AG04449 (cell line): ENCODE measurements at places on chromosomes 16 and 17.
A peak's percentile ranks its signal among the peaks of the same experiment; 100 is the strongest.

DNA sequence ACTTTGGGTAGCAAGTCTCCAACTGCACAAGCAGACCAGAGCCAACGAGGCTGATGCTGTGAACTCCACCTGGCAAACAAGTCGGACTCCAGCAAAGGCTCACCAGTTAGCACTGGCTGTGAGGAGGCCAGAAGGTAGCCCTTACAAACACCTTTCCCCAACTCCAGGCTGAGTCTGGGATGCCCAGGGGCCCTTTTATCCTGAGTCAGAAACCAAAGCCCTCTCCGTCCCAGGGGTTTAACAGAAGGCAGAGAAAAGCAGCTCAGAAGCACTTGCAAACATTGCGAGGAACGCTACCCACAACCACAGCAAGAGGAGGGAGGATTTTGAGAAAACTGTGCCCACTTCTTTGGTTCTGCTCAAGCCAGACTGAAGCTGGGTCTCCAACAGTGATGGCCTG lies 25.0 kb downstream of the CUEDC1 start:
- DNase-seq: no peak

DNA sequence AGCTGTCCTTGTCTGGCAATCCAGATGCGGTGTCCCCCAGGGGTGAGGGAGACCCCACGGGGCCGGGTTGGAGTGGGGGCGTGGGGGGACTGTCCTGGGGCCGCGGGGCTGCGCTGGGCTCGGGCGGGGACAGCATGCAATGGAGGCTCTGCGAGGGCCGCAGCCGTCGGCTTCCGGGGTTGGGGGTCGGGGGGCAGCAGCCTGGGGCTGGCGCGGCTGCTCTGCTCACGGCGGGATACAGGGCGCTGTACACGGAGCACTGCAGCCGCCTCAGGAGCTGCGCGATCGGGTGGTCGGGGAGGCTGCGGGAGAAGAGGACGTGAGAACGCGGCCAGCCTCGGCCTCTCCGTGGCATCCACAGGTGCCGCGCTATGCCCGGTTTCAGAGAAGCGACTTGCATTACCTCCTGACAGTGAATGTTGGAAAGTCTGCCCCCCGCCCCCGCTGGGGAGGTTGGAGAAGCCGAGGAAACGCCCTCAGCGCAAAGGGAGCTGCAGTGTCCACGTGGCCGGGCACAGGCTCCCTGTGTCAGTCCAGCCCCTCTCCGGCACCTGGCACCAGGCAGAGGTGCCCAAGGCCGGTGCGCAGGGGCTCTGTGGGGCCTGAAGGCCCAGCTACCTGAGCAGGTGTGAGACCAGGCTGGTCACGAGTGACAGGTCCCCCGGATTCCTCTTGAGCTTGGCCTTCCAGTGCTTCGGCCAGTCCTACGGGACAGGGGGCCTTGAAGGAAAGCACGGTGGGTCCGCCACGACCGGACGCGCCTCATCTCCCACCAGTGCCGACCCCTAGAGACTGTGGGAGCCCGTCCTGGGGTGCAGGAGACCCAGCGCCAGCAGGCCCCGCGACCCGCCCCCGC lies 9.4 kb upstream of the SPATA2L start:
- no peak for DNase-seq

GRCh38 chr16:66534376-66534799 lies 15.5 kb downstream of the TK2 start:
- DNase-seq: no peak

DNA sequence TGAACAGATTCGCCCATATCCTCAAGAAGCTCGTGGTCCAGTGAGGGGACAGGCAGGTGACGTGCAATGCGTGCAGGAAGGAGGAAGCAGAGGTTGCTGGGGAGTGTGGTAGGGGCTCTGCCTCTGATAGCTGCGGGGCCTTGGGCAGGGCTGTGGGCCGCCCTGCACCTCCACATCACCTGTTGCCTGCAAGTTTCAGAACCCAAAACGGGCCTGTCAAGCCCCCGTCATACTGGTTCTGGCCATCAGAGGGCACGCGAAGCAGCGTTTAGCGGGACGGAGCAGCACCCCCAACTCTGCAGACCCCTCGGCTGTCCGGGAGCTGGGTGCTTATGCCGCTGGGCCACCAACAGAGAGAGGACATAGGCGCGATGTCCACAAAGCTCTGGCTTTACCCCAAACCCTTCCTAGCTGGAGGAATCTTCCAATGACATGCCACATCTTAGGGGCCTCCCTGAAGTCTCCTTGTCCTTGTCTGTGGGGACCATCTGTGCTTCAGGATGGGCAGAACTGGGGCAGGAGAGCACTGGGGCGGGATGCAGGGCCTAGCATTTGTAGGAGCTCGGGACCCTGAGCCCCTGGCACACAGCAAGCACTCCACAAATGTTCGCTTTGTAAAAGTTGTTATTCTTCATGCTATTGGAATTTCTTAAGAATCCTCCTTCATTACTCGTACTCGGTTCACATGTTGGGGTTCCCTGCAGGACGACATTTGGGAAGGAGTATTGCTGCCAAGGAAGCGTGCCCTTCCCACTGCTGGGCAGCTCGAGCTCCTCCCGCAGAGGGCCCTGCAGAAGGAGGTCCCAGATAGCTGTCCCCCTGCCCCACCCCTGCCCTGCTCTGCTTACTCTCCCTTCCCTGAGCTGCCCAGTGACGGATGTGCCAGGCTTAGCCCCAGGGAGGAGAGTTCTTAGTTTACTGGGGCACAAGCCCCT lies 64.3 kb downstream of the CNGB1 start:
- no peak for DNase-seq

DNA sequence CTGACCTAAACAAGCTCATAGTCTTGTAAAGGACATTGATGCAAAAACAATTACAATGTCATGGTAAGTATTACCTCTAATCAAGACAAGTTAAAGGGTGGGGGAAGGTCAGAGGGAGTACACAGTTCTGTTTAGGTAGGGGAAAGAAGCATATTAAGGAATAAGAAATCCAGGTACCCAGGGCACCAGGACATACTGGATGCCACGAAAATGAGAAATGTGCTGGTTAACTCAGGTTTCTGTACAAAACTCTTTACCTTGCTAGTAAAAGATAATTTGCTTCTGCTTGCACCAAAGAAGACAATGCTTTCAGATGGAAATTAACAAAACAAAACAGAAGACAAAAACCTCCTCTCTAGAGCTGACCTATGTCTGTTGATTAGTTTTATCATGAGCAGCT lies 70.7 kb upstream of the MED13 start:
- DNase-seq: no peak

DNA sequence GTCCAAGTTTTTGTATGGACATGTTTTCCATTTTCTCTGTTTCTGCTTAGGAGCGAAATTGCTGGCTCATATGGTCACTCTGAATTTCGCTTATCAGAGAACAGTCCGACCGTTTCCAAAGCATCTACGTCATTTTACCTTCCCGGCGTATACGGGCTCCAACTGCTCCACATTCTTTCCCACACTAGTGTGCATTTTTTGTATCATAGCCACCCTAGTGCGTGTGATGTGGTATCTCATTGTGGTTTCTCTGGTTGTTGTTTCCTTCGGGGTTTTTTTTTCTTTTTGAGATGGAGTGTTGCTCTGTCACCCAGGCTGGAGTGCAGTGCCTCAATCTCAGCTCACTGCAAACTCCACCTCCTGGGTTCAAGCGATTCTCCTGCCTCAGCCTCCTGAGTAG lies 31.0 kb upstream of the BHLHA9 start:
- no peak for DNase-seq

DNA sequence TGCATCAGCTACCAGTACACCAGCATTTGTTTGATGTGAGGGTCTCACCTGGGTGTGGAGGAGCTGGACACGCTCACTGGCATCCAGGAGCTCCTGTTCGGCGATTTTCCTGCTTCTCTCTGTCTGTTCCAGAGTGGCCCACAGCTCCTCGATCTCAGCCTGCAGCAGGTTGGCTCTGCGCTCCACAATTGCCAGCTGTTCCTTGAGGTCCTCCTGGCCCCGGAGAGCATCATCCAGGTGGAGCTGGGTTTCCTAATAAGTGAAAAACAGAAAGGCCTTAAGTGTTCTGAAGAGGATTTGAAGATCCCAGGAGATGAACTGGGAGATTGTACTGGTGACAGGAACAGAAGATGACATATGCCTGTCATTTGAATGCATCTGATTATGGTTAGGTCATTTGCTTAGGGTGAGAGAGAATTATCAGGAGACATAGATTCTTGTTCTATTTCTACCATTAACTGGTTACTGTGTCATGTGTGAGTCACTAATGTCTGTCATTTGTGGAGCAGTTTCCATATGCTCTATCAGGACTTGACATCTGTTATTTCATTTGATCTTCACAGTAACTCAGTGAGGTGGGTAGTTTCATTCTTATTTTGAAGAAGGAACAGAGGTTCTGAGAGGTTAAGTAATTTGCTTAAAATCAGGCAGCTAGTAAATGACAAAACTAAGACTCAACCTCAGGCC lies 21.5 kb upstream of the MYH13 start:
- no peak for DNase-seq

DNA sequence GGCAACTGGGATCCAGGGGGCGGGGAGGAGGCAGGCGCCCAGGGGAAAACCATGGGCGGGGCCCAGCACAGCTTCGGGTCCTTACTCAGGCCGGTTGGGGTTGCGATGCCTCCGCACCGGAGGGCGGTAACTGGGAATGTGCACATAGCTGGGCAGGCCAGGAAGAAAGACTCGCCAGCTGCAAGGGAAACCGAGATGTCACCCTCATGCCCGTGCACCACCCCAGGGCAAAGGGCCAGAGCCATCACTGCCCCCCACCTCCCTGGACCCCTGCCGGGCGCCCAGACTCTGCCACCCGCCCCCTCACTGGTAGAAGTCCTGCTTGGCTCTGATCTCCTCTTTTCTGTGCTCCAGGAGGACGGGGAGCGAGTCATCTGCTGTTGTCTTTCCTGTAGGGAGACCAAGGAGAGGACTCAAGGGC lies 6.7 kb downstream of the ALOX12B start:
- DNase-seq: no peak

GRCh38 chr16:54417384-54417783 lies 130.8 kb upstream of the IRX3 start:
- no peak for DNase-seq

DNA sequence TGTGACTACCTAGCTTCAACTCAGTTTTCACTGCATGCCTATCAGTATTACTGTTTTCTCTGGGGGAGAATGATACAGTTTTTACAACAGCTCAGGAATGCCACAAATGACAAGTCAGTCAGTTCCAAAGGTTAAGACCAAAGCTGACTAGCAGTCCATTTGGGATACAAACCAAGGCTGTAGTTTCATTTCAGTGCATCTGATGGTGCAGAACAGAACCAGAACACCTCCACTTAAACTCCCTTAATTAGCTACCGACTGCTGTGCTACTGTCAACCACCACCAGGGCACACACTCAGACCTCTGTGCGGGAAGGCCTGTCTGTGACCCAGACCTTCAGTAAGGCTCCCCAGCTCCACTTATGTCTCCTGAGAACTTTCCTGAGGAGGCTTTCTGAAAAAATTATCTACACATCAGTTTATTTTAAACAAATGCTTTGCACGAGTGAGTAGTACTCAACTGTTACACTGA lies 20.4 kb downstream of the NFE2L1 start:
- peak; percentile 31 for DNase-seq

- no peak for DNase-seq
Observed at GRCh38 chr16:57563487-57563750, 21.0 kb downstream of the ADGRG5 start.

GRCh38 chr16:81277541-81278080 lies 37.2 kb upstream of the GAN start:
- no peak for DNase-seq

DNA sequence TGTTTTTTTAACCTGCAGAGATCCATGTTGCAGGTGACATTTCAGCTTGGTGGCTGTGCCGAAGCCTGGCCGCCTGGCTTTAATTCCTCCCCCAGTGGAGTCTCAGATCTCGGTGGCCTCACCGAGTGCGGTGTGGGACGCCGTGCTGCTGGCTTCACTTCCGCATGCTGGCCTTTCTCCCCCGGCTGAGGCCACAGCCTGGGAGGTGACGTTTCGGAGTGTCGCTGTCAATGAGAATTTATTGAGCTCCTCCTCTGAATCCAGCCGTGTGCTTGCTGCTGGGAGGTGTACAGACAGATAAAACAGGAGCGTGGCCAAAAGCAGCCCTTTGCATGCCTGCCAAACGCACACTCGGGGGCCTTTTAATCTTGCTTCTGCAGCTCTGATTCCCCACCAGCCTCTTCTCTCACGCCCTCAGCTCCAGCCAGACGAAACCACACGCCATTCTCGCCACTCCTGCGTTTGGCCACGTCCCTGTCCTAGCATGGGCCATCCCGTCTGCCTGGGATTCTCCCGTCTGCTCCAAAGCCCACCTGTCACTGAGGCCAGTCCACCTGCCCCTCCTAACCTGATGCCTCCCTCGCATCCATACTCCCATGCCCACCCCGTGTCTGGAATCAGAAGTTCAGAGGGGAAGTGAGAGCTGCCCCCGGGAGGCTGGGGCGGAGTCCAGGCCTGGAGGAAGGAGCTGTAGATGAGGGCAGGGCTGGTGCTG lies 3.6 kb downstream of the GSE1 start:
- no peak for DNase-seq

GRCh38 chr17:3513305-3514035 lies 37.7 kb downstream of the ASPA start:
- DNase-seq: no peak

DNA sequence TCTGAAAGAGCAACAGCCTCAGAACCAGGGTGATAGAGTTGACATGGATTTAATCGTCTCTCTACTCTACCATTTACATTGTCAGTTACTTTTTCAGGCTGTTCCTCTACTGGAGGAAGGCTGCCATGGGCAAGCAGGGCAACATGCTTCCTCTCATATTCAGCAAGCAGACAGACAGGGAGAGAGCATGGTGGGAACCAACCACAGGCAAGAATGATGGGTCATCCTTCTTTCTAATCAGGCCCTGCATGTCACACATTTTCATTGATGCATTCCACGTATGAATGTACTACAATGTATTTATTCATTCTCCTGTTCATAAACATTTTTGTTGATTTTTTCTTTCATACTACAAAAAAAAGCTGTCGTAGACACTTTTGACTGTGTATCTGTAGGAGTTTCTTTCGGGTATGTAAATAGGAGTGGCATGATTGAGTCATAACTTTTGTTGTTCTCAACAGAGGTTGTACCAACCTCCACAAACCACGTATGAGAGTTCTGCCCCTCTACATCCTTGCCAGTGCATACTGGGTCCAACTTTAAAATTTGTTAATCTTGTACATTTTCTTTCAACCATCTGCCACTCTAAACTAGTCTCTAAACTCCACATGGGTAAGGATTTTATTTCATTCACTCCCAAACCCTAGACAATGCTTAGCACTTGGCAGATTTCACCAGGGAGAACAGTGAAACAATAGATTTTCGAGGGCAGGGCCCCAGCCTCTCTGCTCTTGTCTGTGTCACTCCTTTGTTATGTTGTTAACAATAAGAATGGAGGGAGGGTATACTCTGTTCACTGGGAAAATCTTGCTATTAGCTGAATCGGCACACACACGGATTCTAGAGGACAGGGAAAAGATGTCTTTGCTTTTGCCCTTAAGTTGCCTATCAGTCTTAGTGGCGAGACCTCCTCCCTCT lies 58.7 kb downstream of the CMC2 start:
- no peak for DNase-seq

GRCh38 chr16:1028056-1028455 lies 44.5 kb upstream of the SSTR5 start:
- DNase-seq: no peak
